GM06990 (cell line): ENCODE measurements at places on chromosomes 16 and 17.

- DNase-seq = no peak
Measured at GRCh38 chr16:50252874-50253513, 13.4 kb upstream of the ADCY7 start.

DNA sequence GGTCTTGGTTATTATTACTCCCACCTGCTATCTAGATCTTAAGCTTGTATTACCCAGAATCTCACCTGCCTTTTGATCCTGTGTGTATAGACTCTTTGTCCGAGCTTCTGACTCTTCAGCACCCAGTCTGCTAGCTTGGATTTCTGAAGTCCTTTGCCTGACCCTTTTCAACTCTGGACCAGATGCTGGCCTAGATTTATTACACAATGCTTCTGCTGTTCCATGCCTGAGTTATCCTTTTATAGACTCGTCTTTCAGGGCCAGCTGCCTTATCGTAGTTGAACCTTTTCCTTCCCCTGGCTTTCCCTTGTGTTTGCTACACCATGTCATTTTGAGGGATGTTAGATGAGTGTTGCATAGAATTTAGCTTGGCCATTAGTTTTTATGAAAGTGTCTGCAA lies 32.6 kb downstream of the RHOT1 start:
- no peak for DNase-seq

- no peak for DNase-seq
Measured at GRCh38 chr16:87487361-87487924, 5.4 kb downstream of the ZCCHC14 start.

GRCh38 chr17:49596613-49597244 lies 21.1 kb downstream of the NXPH3 start:
- no peak for DNase-seq

DNA sequence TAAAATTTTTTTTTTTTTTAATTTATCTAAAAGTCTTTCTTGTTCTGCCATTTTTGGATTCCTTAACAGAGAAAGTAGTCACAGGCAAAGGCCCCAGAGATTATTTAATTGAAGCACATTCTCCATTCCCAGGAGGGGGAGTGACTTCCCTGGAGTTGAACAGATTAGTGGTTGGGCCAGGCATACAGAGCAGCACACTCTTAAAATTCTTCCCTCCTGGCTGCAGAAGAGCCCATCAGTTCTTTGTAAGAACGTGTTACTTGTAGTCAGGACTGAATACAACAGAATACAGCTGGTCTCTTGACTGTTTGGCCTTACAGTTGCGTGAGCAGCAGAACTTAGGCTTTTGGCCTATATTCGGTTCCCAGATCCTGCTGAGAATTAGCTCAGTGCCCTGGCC lies 1.8 kb downstream of the ALKBH5 start:
- no peak for DNase-seq

DNA sequence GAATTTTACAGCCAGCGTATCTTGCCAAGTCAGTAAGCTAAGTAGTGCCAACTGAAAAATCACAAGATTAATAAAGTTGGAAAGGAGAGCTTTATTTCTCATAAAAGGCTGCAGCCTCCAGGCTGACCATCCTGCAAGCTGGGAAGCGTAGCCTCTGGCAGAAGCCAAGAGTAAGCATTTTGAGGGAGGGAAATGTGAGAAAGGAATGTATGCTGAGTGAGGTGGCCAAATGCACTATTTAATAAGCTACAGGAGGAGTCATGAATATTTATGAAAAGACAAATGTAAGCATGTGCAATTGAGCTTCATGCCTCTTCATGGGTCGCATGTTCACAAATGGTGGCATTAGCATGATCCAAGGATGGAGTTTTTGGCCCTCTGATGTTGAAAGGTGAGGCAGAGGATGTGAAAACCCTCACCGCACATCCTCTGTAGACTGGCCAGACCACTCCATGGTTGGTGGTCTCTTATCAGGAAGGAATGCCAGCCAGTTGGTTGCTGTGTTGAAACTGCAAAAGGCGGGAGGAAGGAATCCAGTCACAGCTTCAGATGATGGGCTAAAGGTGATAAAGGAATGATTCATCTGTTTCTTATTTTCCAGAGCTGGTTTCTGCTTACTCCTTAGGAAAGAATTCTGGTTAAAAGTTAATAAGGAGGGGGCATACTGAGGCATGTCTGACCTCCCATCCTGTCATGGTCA lies 9.2 kb downstream of the KRT33B start:
- no peak for DNase-seq

DNA sequence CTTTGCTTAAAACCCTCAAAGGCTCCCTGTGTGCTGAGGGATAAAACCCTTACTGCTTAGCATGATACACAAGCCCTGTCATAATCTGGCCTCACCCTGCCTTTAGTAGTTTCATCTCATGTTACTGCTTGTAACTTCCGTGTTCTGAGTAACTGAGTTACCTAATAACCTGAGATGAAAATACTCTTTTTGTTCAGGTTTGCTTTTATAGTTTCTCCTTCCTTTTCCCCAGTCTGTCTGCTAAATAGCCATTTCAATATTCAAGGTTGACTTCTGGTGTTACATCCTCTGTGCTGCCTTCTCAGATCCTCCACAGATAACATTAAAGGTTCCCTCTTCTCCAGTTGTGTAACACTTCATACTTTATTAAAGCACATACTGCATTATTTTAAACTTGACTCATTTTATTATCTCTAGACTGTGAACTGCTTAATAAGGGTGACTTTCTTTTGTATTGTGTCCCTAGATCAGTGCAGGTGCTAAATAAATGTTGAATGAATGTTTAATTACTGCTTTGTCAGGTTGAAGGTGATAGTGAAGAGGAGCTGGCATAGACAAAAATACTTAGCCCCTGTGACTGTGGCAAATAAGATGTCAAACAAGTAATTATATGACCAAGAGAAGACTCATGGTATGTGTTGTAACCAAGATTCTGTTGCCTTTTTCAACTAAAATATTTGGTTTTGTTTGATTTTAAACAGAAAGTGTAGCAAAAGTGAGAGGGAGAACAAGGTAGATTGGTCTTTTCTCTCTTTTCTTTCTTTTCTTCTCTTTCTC lies 47.8 kb downstream of the NFAT5 start:
- peak; percentile 18 for DNase-seq

- no peak for DNase-seq
Measured at GRCh38 chr17:78908426-78908825, 5.4 kb upstream of the CEP295NL start.

GRCh38 chr17:58311429-58311894 lies 17.1 kb downstream of the TSPOAP1 start:
- DNase-seq = no peak
